ENCODE measurements at places on chromosomes 1 and 21.

- no peak for DNase-seq
These were observed 180.8 kb downstream of the BRINP2 start for GRCh38 chr1:177351361-177352108.

DNA sequence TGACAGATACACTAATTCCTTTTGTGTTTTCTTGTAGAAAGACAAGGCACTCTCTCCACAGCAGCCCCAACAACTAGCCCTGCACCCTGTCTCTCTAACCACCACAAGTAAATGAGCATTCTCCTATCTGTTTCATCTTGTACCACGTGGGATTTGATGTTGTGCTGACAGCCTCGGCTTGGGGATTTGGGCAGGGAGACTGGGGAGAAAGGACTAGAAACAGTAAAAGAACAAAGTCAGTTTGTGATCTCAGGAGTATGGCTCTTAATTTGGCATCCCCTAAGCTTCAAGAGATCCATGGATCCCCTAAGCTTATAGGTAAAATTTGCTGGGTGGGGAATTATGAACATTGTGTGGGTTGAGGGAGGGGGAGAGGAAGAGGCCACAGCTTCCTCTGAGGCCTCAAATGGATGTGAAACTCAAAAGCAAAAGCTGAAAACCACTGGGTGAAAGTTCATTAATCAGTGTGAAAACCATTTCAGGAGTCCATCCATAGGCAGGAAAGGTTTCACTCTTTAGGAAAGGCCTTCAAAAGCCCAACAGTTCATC is 3.1 kb downstream of the C1orf162 start:
- DNase-seq: no peak

DNA sequence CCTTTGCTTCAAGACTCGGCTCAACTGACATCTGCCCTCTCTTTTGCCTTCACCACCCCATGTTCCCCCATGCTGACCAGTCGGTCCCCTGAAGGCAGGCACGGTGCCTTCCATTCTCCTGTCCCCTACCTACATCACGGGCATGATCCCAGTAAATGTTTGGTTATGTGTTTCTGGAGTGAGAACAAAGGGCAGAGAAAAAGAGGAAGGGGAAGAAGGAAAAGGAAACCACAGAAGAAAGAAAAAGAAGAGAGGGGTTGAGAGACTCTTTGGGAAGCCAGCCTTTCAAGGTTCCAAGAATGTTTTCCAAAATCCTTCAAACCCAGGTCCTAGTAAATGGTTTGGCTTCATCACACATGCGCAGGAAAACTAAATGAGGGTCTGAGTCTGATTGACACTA is 84.9 kb downstream of the CDC7 start:
- no peak for DNase-seq

DNA sequence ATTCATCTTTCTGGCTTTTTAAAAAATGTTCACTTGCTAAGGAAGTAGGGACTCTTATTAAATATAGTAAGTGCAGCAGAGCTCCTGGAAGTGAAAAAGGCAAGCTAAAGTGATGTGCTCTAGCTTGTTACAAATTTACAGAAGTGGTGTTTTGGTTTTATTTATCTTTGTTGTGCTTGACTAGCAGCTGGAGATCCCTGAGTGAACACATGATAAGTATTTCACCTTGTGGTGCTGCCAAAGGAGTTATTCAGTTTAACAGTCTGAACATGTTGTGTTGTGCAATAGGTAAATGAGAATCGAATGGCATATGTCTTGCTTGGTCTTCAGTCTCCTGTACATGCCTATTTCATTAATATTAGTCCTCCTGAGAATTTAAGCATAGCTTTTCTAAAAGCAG is 315.7 kb downstream of the TPR start:
- DNase-seq: no peak

GRCh38 chr1:207463021-207463420 is 8.9 kb downstream of the CR2 start:
- DNase-seq: no peak

- DNase-seq: no peak
These were observed 71.3 kb upstream of the MUTYH start for GRCh38 chr1:45411510-45411899.

DNA sequence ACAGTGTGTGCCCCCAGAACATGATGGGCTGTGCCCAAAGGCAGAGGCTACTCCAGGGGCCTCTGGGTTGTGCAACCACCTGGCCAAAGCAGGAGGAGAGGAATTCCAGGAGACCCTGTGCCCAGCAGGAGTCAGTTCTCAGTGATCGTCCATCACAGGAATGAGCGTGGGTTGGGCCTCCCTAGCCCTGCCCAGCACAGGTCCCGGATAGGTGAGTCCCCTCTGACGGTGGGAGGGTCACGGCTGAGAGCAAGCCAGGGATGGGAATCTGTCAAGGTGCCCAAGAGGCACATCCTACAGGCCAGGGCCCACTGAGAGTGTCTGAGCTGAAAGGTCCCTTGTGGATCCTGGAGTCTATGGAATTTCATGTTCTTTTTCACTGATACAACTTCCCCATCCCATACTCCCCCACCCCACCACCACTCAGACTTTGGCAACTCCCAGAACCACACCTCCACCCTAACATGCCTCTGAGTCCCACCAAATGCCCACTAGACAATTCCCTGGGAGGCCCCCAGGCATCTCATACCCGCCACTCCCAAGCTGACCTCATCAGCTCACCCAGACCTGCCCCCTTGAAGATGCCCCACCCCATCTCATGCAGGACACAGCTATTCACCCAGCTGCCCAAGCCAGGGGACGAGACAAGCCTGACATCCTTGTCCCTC is 3.1 kb downstream of the GJB4 start:
- DNase-seq: no peak

DNA sequence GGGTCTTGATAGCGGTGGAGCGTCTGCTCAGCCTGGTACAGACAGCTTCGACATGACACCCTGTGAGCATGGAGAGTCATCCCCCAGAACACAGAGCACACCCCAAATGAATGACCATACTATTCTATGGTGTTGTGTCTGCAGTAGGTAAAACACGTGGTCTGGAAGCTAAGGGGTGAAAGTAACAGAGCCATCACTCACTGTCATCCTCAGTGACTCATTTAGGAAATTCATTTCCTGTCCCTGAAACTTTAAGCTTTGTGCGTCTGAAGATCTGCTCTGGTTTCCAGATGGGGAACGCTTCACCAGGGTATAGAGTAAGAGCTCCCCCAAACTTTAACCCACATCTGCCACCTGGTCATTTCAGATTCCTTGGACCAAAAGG is 94.8 kb upstream of the DISP3 start:
- DNase-seq: no peak

DNA sequence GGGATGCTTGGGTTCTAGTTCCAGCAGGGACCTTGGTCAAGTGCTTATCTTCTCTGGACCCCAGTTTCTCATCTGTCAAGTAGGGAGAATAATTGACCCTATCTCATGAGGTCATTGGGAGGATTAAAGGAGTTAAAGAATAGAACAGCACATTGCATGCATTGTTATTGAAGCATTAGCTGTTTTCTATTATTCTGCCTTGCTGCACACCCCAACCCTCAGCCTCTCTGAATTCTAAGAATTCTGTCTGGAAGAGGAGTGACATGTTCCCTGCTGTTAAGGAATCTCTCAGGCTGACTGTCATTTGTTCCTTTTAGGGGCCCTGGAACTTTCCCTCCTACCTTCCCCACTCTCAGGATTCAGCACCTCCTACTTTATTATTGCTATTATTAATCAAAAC is 73.9 kb downstream of the NENF start:
- DNase-seq: no peak

DNA sequence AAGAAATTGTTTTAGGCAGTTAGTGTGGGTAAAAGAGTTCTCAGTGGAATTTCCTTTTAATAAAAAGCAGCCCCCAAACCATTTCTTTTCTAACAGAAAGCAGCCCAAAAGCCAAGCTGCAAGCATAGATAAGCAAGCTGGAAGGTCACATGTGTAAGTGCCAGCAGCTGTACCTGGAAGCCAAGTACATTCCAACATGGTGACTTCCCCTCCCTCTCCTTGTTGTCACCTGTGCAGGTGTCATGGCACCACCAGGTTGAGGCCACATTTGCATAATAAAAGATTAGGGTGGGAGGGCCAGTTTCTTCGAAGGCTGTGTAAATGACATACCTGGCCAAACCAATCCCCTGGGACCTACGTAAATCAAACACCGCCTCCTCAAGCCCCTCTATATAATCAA is 240.3 kb upstream of the RAB4A start:
- DNase-seq: no peak

GRCh38 chr1:19397217-19397945 is 85.3 kb downstream of the SLC66A1 start:
- DNase-seq: no peak

DNA sequence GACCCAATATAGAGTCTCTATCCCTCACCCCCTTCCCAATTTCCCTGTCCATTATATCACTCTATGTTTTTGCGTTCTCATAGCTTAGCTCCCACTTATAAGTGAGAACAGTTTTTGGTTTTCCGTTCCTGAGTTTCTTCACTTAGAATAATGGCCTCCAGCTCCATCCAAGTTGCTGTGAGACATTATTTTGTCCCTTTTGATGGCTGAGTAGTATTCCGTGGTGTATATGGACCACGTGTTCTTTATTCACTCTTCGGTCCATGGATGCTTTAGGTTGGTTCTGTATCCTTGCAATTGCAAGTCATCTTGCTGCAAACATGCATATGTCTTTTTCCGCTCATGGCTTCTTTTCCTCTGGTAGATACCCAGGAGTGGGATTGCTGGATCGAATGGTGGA is 54.3 kb downstream of the AGPAT3 start:
- DNase-seq: no peak

DNA sequence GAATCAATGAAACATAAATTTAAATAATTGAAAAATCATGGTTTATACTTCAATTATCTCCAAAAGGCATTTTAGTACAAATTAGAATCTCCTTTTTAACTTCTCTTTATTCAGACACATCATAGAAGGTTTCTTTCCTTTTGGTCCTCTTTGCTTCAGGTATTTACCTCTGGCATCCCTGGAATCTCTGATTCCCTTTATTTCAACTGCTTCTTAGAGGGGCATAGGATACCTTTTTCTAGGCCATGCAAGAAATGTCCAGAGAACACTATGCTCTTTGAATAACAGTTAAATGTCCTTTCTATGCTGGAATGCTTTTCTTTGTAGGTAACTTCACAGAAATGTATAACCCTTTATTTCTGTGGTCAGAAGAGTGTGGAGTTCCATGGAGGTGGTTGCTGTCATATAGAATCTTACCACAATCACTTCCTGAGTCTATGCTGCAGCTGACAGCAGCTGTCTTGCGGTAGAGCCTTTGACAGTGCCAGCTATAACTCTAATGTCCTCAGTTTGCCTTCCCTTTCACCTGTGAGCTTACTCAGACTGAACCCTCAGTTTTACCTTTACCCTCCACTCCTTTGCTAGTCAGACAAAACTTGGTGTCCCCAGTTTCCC is 8.6 kb downstream of the LAMC2 start:
- no peak for DNase-seq

DNA sequence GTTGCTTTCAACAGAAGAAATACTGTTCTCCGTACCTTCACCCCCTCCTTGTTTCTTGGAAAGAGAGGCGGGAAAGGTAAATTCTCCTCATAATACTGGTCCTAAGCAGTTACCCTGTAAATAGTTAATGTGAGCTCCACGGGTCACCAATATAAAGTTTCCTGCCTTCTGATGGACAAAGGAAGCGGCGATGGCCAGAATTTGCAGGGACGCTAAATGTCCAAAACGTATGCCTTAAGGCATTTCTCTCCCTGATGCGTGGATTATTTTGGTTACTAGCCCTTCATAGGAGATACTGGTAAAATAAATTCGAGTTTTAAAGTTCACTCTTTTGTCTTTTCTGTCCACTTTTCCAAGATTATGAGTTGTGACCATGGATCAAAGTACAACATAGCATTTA is 898 bp upstream of the PTGS2 start:
- no peak for DNase-seq
